NCI-H446 (cell line): ENCODE measurements at places on chromosomes 16 and 17.
A peak's percentile ranks its signal among the peaks of the same experiment; 100 is the strongest.

- DNase-seq, result no peak
Measured at GRCh38 chr17:79699386-79700036, 31.2 kb upstream of the ENPP7 start.

GRCh38 chr17:42072323-42073187 is 22.2 kb upstream of the C17orf113 start:
- no peak for DNase-seq

- DNase-seq, result no peak
Measured at GRCh38 chr17:82355770-82356427, 3.1 kb upstream of the TEX19 start.

- no peak for DNase-seq
Measured at GRCh38 chr16:28040039-28040438, 23.5 kb downstream of the GSG1L start.

DNA sequence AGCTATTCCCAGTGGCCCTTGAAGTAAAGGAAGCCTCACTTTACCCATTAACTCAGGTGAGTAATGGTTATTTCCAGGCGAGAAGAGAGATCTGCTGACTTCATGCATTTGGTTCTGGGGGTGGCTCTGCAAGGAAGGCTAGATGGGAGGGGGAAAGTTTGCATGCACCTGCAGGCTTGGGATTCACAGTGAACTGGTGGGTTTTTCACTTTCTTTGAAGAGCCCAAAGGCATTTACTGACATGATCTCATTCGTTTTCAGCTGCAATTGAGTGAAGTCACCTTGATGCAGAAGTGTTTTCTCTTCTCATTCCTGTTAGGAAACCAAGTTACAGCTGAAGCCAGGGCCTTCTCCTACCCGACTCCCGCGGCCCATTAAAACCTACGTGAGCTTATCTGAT is 131.0 kb upstream of the N4BP1 start:
- no peak for DNase-seq

- no peak for DNase-seq
Measured at GRCh38 chr16:24364596-24364995, 108.5 kb downstream of the CACNG3 start.

DNA sequence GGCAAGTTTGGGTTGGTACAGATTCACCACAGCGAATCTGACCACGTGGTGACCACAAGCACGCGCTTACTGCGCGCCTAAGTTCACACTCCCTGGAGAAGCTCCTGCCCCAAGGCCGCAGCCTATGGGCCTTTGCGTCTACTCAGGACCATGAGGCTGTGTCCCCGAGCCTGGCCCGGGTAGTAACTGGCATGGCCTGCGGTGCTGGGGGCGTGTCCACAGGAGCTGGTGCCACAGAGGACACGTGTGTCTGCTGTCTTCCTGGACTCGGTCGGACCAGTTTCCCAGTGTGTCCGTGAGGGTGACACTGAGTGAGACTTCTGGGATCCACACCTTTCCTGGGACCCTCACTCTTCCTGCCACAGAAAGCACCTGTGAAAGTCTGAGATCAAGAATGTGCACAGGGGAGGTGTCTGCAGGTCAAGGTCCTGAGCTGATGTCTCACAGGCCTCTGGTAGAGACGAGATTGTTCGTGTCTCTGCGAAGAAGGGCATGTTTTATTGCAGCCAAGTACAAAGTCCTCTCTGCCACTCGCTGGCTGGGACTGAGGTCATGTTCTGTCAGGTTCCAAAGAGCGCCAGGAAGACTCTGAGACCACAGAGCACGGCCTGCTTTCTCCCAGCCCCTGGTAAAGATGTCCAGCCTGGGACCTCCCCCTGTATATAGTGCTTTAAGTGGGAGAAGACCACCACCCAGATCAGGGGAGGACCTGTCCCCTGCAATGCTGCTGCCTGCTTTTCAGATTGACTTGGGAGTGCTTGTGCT is 25.2 kb upstream of the CAPN15 start:
- DNase-seq, result no peak

- DNase-seq, result no peak
Measured at GRCh38 chr17:83053021-83053681, 26.3 kb upstream of the METRNL start.

DNA sequence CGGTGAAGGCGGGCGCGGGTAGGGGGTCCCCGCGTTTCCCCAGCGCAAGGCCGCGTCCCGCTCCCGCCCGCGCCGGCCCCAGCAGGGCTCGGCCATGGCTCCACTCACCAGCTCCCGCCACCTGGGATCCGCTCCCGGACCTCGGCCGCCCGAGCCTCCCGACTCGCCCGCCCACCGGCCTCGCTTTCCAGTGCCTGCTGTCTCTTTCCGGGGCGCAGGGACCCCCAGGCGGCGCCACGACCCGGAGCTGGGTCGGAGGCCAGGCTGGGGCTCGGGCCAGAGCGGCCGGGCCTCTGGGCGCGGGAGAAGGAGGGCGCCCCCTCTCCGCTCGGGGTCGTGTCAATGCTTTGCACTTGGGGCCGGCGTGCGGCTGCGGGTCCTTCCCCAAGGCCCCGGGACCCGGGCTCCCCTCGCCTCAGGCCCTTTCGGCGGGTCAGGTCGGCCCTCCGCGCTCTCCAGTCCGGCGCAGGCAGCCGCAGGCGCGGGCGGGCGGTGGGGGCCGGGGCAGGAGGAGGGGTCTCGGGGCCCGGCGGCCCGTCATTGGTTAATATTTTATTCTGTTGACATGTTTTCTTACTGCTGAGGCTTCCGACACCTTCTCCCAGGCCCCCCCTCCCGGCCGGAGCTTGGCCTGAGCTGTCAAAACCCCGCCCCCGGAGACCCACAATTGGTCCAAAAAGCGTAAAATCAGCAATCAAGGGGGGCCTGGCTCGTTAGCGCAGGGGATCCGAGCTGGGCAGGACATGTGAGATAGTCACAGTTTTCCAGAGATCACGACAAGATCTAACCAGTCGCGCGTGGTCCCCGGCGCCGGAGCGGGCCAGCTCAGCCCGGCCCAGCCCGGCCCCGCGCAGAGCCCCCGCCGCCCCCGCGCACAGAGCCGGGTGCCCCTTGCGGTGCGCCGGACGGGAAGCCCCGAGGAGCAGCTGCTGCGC is at the start of gene TBX2:
Gene TBX2, plus strand, starts transcription at position 713 of the 935 bp plus-strand sequence. CDS start 334 bp downstream, outside the sequence.
- peak; percentile 87 for DNase-seq

DNA sequence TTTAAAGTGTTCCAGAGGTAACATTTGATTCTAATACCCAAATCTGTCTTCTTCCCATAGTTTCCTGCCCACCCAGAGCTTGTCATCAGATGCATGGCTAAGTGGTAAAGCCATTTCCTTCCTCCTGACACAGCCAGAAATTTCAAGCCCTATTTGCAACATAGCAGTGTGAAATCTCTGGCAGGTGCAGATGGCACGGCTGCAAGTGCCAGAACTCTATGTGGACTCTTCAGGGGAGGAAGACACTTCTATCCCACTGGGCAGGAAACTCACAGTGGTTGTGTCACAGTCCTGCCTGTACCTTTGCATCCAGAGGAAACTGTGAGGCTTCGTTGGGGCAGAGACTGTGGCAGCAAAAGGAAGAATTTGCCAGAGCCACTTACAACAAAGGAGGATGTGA is 13.2 kb downstream of the DYNLRB2 start:
- DNase-seq, result no peak

DNA sequence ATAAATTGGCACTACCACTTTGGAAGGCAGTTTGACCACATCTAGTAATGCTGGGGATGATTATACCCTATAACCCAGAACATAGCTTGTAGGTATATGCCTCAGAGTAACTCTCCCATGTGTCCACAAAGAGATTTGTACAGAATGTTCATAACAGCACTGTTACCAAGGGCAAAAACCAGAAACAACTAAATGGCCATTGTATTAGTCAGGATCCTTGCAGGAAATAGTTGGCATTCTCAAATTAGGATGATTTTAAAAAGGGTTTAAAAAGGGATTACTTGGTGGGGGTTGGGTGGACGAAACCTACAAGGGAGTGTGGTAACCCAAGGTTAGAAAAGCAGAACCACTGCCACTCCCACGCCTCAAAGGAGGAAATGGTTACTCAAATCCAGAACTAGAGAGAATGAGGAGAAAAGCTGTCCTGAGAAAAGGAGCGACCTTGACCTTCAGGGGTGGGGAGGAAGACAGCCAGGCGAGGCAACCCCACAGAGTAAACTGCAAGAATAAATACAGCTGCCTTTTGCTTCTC is 2.1 kb downstream of the CPPED1 start:
- DNase-seq, result no peak

GRCh38 chr16:67254801-67255552 is 6.2 kb downstream of the SLC9A5 start:
- no peak for DNase-seq

GRCh38 chr17:7841396-7841914 is 7.4 kb downstream of the KDM6B start:
- no peak for DNase-seq

GRCh38 chr17:31392002-31392855 is 754 bp downstream of the RAB11FIP4 start:
- no peak for DNase-seq

DNA sequence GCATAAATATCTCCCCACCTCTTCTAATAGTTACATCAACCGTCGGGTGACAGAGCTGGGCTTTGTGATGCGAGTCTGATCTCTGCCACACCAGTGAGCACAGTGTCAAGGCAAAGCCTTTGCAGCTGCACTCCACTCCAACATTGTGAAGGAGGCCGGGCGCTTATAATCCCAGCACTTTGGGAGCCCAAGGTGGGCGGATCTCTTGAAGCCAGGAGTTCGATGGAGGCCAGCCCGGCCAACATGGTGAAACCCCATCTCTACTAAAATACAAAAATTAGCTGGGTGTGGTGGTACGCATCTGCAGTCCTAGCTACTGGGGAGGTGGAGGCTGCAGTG is 18.9 kb downstream of the CYB5D2 start:
- DNase-seq, result no peak

DNA sequence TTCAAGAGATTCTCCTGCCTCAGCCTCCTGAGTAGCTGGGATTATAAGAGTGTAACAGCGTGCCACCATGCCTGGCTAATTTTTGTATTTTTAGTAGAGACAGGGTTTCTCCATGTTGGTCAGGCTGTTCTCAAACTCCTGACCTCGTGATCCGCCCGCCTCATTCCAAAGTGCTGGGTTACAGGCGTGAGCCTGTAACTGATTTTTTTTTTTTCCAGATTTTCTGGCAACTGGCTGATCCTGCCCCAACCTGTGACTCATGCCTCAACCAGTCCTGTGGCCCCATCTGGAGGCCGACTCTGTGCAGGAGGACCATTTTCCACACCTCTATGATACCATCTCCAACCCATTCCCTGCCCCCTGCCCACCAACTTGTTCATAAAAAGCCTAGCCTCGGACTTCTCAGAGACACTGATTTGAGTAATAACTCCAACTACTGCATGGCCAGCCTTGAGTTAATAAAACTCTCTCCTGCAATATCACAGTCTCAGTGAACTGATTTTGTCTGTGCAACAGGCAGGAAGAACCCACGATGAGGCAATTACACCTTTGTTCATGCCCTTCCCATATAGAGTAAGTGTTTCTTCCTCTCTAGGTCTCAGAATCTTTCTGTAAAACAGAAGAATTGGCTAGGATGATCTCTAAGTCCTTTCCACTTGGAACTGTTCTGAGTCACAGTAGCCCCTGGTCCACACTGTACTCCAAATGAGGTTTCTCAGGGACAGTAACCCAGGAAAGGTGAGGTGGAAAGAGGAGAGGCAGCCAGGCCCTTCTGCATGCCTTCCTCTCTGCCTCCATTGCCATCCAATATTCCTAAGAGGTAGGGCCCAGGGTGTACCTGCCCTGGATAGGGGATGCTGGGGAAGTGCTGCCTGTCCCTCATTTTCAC is 8.8 kb upstream of the CNOT1 start:
- peak; percentile 17 for DNase-seq

GRCh38 chr17:75517297-75517865 is 1.1 kb downstream of the TSEN54 start:
- DNase-seq, result no peak

DNA sequence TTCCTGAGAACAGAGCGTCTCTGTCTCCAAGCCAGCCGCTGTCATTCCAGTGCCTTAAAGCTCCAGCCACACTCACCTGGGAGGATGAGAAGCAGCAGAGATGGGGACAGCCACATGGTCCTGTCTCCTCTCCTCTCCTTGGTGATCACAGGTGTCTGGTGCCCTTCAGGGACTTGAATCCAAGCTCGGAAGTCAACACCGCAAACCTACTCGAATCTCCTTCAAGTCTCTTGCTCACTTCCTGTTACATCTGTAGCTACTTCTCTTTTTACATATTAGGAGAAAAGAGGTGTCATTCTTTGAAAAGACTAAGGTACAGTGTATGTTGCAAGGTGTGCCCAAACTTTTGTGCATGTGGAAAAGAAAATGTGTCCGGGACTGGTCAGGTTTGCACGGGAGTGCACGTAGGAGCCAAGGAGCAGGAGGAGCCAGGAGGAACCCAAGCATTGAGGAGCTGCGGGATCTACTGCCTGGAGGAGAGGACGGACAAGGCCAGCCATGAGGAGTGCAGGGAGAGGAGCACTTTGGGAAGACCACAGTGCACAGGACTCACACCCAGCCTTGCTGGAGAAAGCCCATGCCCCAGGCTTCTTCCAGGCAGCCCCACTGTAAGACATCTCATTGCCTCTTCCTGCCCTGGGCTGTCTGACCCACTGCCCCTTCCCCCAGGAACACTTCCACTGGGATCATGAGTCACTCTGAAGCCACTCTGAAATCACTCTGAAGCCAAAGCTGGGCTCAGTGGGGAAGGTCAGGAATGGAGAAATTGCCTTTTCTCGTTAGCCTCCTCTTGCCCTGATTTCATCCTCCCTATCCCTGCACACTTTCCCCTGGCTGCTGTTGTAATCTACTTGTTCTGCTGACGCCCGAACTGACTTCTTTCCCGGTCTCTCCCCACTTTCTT is at the start of gene CD300LD:
Gene CD300LD, minus strand, starts transcription at position 197 of the 904 bp plus-strand sequence. Its CDS starts 81 bp downstream, at position 116.
- DNase-seq, result no peak

GRCh38 chr16:84922351-84923120 is 88.8 kb downstream of the ZDHHC7 start:
- no peak for DNase-seq

GRCh38 chr16:66598111-66598510 is 6.4 kb upstream of the CMTM3 start:
- DNase-seq, result no peak

DNA sequence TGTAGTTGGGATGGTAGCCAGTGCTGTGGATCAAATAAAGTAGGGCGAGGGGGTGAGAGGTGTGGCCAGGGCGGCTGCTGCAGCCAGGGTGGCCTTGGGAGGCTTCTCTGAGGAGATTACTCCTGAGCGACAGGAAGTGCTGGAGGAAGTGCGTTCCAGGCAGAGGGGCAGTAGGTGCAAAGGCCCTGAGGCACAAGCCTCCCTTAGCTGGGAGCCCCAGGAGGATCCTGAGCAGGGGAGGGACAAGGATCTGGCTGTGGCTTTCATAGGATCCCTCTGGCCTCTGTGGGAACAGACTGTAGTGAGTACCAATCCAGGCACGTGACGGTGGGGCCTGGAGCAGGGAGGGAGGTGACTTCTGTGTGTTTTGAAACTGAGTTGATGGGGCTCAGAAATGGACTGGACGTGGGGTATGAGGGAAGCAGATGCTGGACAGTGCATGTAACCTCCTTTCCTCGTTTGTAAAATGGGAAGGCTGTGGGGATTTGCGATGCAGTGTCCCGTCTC is 2.8 kb downstream of the LLGL1 start:
- DNase-seq, result no peak

- DNase-seq, result no peak
Measured at GRCh38 chr17:54907376-54907775, 6.7 kb downstream of the TOM1L1 start.
